Substantia nigra (tissue), 51 donors: ENCODE measurements at places on chromosomes 2 and 18.

- no peak for DNase-seq
Measured at GRCh38 chr2:125169764-125170146, 1144.7 kb downstream of the CNTNAP5 start.

- no peak for DNase-seq
Measured at GRCh38 chr2:226772389-226773179, 27.0 kb downstream of the IRS1 start.

- no peak for DNase-seq
Measured at GRCh38 chr2:11121099-11121822, 34.0 kb upstream of the SLC66A3 start.

DNA sequence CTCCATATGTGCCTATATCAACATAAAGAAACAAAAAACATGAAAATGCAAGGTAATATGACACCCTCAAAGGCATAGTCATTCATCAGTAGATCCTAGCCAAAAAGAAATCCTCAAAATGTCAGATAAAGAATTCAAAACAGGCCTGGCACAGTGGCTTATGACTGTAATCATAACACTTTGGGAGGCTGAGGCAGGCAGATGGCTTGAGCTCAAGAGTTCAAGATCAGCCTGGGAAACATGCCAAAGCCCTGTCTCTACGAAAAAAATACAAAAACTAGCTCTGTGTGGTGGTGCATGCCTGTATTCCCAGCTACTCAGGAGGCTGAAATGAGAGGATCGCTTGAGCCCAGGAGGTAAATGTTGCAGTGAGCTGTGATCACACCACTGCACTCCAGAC, 284.6 kb upstream of the KLHL29 start:
- no peak for DNase-seq

GRCh38 chr2:76288146-76288545, 577.4 kb upstream of the GCFC2 start:
- DNase-seq: no peak

DNA sequence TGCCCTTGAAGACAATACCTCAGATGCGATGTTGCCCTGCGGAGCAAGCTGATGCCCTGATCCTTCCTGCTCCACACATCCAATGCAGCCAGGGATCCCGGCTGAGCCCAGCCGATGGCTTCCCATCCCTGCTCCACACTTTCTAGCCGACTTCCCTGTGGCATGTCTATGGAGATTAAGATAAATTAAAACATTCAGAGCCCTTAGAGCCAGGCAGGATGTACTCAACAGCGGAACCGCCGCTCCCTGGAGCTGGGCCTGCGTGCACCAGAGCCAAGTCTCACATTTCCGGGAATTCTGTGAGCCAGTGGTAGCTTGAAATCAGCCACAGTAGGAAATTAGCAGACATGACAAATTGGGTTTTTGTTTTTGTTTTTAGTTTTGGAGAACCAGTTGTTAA, 620.6 kb downstream of the GALR1 start:
- no peak for DNase-seq

- no peak for DNase-seq
Measured at GRCh38 chr2:236676136-236676873, 106.7 kb downstream of the ACKR3 start.

GRCh38 chr18:63175264-63175663, 144.3 kb downstream of the BCL2 start:
- no peak for DNase-seq

- DNase-seq: no peak
Measured at GRCh38 chr2:240356700-240357640, 78.5 kb upstream of the GPC1 start.

DNA sequence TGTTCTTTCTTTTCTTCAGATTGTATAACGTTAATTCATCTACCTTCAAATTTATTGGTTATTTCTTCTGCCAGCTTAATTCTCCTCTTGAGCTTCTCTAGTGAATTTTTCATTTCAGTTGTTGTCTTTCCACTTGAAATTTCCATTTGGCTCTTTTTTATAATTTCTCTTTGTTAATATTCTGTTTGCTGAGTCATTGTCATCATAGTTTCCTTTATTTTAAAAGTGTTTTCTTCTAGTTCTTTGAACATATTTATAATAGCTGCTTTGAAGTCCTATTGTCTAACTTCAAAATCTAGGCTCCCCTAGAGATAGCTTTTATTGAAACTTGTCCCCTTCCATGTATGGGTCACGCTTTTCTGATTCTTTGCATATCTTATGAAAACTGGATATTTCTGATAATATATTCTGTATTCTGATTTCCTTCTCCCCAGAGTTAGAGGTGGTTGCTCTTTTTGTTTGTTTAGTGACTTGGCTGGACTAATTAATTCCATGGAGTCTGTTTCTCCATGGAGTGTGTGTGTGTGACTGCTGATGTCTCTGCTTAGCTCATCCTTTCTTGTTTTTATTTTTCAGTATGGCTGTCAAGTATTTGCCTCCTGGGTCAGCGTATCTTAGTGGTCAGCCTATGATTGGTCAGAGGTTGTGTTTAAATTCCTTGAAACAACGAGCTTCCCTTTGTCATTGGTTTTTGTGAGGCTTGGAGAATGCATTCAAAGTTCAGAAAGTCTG, 47.6 kb downstream of the DIS3L2 start:
- no peak for DNase-seq

DNA sequence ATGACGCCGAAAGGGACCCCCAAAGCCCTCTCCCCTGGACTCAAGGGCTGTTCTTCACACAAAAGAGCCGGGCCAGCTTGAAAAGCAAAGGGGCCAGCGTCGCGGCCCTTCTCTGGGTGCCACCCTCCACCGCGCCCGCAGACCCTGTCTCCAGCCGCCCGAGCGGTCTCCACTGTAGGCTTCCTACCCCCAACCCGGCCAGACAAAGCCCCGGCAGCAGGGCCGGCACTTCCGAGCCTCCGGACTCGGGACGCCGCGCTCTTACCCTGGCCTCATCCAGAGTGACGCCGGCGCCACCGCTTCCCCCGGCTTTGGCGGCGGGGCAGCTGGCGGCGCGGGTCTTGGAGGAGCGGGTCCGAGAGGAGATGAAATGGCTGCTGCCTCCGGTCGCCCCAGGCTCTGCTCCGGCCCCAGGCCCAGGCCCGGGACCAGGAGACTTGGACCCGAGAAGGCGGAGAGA, 603 bp downstream of the ATAD2B start:
- no peak for DNase-seq

DNA sequence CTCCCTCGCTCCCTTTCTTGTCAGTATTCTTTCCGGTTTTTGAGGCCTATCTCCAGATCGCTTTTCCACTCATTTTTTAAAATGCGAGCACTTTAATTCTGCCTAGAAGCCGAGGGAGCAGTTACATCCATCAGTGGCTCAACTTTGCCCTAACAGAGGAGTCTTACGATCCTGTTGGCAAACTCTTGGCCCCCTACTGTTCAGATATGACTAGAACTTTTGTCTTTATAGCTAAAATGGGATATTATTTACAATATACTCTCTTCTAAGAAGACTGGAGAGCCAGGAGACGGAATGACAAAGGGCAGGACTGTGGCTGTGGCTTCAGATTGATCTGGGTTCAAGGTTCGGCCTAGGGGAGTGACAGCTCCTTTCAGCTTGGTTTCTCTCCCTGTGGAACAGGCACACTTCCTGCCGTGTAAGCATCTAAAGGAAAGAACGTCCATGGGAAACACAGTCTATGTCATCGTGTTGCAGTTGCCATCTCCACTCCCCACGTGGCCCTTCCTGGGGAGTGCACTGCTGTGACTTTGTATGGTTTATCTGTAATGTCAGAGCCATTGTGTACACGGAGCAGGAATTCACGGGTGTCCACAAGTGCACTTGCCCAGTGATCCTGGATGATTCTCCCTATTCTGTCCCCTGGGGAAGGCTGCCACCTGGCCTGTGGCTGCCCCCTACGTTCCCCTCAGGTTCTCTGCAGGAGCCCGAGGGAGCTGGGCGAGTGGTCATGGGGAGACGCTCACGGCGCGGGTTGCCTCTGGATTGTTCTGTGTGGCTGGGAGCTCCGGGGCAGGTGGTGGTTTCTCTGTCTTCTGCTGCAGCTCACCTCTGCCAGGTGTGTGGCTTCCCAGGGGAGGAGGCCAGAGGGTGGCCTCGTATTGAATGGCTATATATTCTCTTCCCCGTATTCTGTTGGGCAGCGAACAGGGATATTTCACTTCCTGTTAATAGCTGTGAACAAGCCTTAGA, 222.0 kb downstream of the LDLRAD4 start:
- no peak for DNase-seq

DNA sequence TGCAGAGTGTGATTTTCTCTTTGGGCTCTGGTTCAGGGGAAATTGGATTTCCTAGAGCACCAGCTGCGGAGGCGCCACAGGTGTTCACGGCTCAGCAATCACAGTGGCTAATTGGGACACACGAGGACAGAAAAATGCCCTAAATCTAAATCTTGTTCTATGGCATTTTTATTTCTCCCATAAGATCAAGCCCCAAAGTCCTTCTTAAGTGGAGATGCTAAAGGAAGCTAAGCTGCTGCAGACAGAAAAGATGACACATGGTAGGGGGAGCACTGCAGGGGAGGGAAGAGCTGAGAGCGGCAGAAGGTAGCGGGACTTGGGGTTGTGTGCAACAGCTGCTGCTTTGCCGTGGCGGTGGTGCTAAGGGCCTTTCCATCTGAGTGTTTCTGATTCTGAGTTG, 280.6 kb downstream of the MYT1L start:
- no peak for DNase-seq

- no peak for DNase-seq
Measured at GRCh38 chr2:121897335-121897970, 142.0 kb downstream of the TSN start.
